Cardiac fibroblast (primary cell): ENCODE measurements at places on chromosomes 12 and 14.

DNA sequence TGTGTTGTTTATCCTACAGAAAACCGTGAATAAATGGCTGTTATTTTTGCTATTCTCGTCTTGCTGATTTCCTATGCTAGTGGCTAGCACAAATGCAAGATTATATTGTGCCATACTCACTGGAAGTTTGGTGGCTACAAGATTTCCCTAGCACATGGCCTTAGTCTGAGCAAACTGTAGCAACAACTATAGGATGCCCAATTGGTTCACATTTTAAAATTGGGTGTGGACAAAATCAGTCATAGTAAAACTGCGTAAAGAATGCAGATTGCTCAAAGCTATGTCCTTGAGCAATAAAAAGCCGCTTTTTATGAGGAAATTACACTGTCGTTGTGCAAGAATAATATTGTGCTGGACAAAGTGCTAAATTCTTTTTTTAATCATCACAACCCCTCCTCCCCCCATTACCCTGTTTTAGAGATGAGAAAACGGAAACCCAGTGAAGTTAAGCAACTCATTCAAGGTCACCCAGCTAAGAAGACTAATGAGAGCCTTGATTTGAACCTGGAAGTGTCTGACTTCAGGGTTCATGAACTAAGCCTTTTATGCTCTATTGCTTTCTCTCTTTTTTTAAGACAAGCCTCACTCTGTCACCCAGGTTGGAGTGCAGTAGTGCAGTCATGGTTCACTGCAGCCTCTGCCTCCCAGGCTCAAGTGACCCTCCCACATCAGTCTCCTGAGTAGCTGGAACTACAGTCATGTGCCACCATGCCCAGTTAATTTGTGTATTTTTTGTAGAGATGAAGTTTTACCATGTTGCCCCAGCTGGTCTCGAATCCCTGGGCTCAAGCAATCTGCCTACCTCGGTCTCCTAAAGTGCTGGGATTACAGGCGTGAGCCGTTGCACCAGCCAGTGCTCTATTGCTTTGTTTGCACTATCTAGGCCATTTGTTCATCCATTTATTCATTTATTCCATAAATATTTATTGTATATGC, 73.6 kb downstream of the SRGAP1 start:
- DNase-seq: peak; percentile 98

GRCh38 chr12:100544165-100544564, 29.3 kb upstream of the GAS2L3 start:
- DNase-seq: no peak

GRCh38 chr12:89769483-89769818, 60.8 kb upstream of the ATP2B1 start:
- DNase-seq: no peak

GRCh38 chr14:60346706-60347105, 97.7 kb downstream of the PPM1A start:
- DNase-seq: peak; percentile 5

DNA sequence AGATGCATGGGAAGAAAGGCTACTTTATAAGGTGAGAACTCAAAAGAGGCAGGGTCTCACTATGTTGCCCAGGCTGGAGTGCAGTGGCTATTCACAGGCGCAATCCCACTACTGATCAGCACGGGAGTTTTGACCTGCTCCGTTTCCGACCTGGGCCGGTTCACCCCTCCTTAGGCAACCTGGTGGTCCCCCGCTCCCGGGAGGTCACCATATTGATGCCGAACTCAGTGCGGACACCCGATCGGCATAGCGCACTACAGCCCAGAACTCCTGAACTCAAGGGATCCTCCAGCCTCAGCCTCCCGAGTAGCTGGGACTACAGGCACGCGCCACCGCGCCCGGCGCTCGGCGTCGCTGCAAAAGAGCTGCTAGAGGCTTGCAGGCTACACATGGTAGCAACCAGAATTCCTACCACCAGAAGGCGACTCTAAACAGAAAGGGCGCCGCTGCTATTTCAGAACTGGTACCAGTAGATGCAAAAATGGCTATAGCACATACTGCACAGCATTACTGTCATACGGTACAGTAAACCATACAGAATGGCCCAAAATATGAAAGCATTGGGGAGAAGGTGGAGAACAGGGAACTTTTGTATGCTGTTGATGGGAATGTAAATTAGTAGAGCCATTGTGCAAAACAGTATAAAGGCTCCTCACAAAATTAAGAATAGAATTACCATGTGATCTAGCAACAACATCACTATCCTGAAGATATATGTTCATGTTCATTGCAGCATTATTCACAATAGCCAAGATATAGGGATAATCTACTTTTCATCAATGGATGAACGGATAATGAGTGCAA, 1.2 kb upstream of the NEMF start:
- DNase-seq: peak; percentile 91
